ENCODE measurements at places on chromosomes 7 and 10.

DNA sequence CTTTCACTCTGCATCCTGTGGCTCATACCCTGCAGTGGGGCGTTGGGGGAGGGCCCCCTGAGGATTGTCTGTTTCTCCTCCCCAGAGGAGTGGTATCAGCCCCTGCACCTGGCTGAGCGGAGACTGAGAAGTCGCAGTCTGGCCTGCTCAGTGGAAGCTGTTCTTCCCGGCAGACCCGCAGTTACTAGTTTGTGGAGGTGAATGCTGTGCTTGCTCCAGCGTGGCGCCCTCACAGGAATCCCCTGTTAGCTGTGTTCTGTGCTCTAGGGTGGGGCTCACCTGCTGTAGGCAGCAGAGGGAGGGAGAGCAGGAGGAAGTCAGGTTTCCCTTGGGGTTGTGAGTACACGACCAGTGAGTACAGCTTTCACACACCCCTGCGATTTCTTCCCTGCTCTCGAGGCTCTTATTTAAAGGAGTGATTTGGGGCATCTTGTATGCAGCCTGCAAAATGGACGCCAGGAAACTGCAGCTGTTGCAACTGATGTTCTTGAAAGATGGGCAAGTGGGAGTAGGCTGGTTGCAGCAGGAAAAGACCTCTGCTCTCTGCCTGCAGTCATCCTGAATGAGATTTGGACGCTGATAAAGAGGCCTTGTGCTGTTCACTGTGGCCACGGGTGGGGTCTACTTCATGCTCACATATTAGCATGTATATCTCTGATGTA is 66.4 kb downstream of the HK1 start:
- DNase-seq, result no peak

DNA sequence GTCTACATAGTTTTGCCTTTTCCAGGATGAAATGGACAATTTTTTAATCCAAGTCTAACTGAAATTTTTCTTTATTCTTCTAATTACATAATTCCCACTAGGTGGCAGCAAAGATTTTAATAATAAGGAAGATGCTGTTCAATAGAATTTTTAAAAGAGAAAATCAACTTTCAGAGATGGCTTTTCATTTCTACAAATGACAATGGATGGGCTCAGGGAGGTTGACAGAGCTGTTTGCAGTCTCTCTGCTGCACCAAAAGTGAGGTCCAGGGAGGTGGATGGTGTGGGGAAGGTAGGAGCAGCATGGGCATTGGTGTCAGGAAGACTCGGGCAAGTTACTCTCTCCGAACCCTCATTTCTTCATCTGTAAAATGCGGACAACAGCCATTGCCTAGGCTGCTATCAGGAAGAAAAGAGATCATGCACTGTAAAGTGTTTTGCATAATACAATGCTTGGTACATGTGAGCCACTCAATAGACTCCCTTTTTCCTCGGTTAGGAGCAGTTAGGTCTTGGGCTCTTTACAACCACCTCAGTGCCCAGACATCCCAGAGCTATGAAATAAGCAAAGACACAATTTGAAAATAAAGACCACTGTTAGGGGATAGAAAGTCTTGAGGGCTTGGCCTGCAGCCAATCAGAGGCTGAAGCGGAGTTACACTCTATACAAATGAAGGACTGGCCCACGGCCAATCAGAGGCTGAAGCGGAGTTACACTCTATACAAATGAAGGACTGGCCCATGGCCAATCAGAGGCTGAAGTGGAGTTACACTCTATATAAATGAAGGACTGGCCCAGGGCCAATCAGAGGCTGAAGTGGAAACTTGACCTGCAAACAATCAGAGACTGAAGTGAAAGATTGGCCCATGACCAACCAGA is 107.1 kb downstream of the ABLIM1 start:
- DNase-seq, result no peak

- DNase-seq, result no peak
These were observed 119.2 kb downstream of the LRRC4 start for GRCh38 chr7:127911968-127912511.

- DNase-seq, result no peak
These were observed 243.7 kb upstream of the SP8 start for GRCh38 chr7:21030237-21030871.

- no peak for DNase-seq
These were observed 341.6 kb upstream of the AUTS2 start for GRCh38 chr7:69256634-69257081.

DNA sequence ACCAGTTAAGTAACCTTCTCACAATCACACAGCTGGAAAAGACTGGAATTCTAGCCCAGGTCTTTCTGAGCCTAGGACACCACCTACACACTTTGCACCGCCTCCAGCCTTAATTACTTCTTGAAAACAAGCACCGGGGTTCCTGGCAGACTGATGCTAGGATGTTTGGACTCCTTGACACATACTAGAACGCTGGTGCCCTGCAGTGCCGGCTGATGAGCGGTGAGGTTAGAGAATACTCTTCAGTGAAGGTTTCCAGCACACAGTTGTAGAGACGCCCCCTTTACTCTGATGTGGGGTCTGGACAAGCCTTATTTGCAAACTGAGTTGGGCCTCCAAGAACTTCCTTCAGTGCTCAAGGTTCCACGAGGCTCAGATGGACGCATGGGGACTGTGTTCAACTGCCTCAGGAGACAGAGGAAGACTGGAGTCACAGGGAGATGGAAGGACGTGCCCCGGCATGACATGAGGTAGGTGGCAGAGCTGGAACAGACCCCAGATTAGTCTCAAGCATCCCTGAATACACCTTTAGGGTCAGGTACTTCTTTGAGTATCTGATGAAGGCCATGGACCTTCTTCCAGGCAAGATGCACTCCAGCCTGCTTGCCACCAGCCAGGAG is 89.6 kb downstream of the COBL start:
- DNase-seq, result no peak

DNA sequence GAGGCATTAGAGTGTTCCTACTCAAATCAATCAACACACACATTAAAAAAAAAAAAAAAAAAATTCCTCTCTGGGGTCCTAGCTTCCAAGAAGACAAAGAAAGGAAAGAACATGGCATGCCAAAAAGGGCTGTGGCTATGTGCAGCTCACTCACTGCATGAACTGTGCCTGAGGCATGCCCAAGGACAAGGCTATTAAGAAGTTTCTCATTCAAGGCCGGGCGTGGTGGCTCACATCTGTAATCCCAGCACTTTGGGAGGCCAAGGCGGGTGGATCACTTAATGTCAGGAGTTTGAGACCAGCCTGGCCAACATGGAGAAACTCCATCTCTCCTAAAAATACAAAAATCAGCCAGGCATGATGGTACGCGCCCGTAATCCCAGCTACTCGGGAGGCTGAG is 41.9 kb upstream of the PPP3CB start:
- DNase-seq, result no peak

All from stimulated activated CD8-positive, alpha-beta memory T cell treated with anti-CD3 and anti-CD28 coated beads, Interleukin-4, amount 100 ng/mL, for 24 hours (primary cell).